ENCODE measurements at places on chromosomes 12 and 14. TPM values are rescaled to one million over a fixed set of nuclear protein-coding genes. Genes with fewer than 3 reads are reported as not detected.

Gene HOXC12
- total RNA-seq: not detected

Gene CFAP251
- 65.1 TPM for total RNA-seq

GRCh38 chr12:51547606-51548005, 43.4 kb upstream of the SCN8A start:
- DNase-seq: no peak

Gene GNPTAB
- total RNA-seq: 62.4 TPM

Gene EML5
- total RNA-seq: 2.6 TPM

DNA sequence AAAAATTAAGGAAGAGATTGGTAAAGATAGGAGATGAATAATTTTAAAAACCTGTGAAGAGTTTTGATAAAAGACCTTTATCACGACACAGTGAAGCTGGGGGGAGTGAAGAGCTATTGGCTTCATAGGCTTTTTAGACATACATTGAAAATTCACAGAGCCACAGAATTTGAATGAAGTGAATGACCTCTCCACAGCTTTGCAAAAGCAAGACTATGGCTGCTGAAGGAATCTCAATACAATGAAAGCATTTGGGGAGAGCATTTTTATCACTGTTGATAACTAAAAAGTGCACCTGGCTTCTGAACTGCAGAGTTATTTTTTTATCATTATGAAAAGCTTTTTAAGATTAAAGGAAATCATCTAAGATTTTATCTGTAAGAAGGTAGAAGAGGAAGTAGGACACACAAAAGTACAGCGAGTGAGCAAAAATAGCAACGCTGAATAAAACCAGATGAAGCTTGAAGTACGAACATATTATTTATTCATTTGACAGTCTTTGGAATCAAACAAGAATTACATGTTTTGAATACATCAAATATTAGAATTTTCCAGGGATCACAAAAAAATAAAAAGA, 317.5 kb downstream of the KCNC2 start:
- DNase-seq: no peak

DNA sequence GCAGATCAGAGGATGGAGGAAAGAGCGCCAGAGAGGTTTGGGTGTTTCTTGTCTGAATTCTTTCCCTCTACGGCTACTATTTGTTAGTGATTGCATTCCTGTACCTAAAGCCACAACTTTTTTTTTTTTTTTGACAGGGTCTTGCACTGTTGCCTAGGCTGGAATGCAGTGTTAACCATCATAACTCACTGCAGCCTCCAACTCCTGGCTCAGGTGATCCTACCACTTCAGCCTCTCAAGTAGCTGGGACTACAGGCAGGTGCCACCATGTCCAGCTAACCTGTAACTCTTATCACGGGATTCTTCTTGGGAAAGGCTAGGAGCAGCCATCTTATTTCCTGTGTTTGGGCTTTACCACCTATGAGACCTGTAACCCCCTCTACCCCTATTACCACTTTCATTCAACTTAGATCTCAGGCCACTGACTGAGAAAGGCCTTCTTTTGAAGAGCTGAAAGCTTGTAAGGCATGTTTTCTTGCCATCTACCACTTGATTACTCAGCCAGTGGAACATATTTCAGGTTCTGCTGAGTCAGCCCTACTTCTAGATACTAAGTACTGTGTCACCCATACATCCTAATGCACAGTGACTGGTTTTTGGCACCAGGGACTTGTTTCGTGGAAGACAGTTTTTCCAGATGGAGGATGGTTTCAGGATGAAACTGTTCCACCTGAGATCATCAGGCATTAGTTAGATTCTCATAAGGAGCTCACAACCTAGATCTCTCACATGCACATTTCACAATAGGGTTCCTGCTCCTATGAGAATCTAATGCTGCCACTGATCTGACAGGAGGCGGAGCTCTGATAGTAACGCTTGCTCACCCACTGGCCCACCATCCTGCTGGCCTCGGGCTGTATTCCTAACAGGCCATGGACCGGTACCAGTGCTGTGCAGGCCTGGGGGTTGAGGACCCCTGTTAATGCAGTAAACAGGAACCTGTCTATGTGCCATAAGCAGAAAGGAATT, 6.9 kb downstream of the VEZT start:
- no peak for DNase-seq

GRCh38 chr14:99174770-99175319, 97.2 kb downstream of the BCL11B start:
- no peak for DNase-seq

Gene PSMA6
- total RNA-seq: 83.2 TPM

Gene RTL1
- not detected for total RNA-seq

DNA sequence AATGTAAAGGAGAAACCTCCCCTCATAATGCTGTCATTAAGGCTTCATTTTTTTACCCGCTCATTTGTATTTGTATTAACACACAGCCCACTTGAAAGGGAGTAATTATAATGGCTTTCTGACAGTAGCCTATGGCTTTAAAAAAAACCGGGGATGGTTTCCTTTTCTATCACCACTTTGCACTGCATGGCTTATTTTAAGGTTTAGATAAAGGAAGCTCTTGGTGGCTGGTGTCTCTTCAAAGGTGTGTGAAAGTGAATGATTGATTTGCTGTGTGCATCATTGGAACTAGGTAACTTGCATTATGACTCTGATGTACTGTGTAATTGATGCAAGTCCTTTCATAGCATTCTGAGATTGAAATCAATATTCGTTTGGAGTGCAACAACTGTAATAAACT, 80.7 kb downstream of the NPAS3 start:
- no peak for DNase-seq

- DNase-seq: no peak
Measured at GRCh38 chr14:71190770-71191374, 283.6 kb downstream of the PCNX1 start.
